Tibial artery (tissue), 4 donors: ENCODE measurements at places on chromosomes 5 and 9.

DNA sequence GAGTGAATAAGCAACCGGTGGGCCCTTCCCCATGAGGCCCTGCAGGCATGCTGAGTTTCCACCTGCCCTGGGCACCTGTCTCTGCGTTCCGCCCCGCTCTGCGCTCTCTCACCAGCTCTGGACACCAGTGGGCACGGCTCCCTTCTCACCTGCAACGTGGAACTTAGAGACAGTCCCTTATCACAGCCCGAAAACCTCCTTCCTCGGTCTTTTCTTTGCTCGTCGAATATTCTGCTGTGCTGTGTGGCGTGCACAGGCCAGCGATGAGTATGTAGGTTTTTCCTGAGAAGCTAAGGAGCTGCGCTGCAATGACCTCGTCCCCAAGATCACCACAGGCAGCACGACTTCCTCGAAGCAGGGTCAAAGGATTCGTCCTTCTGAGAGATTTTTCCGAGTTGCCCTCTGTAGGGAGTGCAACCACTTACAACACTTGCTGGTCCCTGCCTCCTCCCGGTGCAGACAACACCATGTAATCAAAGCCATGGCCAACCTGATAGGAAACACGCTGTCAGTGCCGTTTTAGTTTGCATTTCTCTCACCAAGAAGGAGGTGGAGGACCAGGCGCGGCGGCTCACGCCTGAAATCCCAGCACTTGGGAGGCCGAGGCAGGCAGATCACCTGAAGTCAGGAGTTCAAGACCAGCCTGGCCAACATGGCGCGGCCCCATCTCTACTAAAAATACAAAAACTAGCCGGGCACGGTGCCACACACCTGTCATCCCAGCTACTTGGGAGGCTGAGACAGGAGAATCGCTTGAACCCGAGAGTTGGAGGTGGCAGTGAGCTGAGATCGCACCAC lies 27.2 kb upstream of the NOTCH1 start:
- no peak for DNase-seq

- no peak for DNase-seq
These were observed 125.0 kb downstream of the LHFPL2 start for GRCh38 chr5:78523314-78524193.

DNA sequence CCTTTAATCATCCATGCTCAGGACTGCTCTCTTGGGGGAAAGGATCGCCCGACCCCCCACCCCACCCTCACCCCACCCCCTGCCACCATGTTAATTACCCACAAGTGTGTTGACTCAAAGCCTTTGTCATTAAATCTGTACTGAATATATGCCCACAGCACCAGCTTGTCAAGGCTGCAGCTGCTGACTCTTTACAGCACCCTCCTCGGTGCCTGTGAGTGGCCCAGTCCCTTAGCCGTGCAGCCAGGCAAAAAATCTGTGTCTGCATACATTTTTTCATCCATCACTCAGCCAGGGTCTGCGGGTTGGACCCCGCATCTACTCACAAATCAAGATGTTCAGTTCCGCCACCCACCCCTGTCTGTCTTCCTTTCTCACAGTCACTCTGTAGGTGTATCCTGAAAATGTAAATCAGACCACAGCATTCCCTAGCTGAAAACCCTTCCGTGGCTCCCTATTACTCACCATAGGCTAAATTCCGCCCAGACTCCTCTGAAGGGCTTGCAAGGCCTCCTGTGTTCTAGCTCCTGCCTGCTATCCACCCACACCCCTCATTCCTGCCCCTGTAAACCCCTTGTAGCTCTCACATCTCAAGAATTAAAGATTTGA lies 53.7 kb upstream of the KCNIP1 start:
- no peak for DNase-seq

DNA sequence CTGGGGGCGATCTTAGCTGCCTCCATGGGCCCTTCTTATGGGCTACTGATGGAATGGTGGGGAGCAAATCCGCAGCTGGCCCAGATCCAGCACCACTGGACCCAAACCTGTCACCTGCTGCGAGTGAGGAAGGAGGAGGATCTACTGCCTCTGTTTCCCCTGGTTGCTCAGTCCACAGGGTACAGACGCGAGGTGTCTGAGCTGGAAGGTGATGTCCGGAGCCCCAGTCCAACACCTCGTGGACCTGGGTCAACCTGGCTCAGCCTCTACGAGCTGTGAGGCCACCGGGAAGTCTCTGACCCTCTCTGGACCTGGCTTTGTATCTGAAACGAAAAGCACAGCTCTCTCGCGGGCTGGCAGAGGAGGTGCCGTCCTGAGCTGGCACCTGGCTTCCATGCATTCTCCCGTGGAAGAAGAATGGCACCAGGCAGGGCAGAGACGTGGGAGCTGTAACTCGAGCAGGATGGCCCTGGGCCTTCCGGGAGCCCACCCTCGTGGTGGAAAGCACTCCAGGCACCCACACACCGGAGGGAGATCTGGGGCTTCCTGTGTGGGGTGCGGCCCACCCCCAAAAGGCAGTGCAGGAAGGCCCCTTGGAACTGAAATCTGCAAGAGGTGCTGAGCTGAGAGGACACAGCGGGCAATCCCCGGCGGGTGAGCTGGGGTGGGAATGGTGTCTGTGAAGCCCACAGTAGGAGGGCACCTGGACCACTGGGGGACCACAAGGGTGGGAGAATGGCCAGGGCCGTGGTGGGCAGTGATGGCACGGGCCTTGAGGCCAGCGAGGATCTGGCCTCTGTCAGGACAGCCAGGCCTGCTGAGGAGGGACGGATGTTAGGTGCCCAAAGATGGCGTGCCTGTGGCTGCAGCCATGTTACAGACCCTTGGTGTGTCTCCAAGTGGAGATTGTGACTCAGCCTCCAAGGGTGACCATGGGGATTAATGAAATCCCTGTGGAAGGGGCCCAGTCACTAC lies 133.4 kb downstream of the OLFM1 start:
- DNase-seq, result no peak

- no peak for DNase-seq
These were observed 50.9 kb upstream of the MACIR start for GRCh38 chr5:103207653-103208052.

DNA sequence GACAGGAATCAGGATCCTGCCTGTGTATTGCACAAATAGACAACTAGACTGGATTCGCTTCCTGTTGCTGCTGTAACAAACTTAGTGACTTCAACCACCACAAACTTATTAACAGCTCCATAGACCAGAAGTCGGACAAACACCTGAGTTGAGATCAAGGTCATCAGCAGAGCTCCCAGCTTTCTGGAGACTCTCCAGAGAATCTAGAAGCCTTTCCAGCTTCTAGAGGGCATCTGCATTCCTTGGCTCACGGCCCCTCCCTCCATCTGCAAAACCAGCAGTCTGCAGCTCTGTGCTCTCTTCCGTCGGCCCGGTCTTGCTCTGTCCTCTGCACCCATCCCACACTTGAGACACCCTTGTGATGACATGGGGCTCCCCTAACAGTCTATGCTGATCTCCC lies 99.1 kb downstream of the KCNT1 start:
- no peak for DNase-seq

GRCh38 chr5:157594257-157594656 lies 18.7 kb upstream of the ADAM19 start:
- DNase-seq, result no peak

- no peak for DNase-seq
These were observed 457.3 kb downstream of the DMAC1 start for GRCh38 chr9:7342229-7342628.

- no peak for DNase-seq
These were observed 34.9 kb upstream of the ATP6V1G1 start for GRCh38 chr9:114552706-114553105.
